ENCODE measurements at places on chromosomes 1 and 21.

- DNase-seq: no peak
These were observed 67.9 kb downstream of the CYYR1 start for GRCh38 chr21:26505211-26505610.

DNA sequence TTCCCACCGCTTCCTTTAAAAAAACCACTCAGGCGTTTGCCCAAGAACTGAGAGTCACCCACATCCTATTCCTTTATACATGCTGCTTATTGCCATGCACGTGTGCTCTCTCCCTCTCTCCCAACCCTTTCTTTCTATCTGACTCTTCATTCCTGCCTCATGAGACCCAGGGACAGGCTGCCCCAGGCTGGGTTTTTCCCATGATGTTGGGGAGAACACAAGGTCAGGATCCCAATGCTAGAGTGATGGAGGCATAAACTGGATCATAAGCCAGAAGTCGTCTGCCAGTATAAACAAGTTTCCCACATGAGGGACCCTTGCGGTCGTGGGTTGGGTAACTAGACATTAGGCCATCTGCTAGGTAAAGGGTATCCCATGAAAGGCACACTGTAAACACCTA is 64.9 kb downstream of the CD2 start:
- DNase-seq: peak; percentile 24

DNA sequence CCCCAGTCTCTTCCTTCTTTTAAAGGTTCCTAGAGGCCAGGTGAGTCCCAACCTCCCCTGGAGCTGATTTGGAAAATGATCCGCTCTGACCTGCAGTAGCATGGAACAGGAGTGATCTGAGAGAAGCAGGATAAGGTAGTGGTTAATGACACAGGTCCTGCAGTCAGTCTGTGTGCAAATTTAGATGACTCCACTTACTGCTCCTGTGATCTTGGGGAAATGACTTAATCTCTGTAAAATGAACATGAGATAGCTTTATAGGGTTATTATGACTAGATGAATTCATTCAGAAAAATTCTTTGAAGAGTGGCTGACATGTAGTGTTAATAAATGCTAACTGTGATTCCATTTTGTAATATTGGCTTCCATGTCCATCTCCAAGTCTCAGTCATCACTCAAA is 374.9 kb upstream of the CAMK1G start:
- DNase-seq: peak; percentile 48

DNA sequence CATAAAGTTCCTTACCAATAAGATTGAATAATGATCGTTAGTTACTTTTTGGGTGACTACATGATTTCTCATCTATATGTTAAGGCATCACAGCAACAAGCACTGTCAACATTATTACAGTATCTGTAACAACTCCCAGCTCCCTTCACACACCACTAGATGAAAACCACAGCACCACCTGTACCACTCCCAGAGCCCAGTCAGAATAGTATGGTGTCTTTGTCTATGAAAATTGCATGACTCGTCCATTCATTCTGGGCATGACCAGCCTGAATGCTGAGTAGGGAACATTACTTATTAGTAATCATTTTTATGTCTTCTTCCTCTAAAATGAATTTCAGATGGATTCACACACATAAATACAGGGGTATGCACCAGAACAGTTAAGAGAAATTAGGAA is 7.0 kb downstream of the OLFML2B start:
- peak; percentile 85 for DNase-seq

- no peak for DNase-seq
These were observed 24.6 kb downstream of the MAPKAPK2 start for GRCh38 chr1:206709322-206709721.

DNA sequence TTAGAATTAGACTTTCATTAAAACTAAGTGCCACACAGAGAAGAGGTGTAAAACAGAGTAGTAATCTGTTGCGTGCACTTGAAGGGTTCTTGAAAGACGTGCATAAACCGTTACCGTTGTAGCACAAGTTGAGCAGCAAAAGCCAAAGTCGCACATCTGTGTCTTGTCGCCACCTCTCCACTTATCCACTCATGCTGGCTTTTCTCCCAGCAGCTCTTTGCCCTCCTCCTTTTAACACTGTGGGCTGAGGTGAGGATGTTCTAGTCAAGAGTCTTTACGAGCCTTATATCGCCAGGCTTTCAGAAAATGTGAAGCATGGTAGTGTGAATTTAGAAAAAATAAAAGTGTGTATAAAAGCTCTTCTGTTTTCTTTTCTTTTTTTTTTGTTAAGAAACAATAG is 48.0 kb downstream of the NR5A2 start:
- DNase-seq: no peak

DNA sequence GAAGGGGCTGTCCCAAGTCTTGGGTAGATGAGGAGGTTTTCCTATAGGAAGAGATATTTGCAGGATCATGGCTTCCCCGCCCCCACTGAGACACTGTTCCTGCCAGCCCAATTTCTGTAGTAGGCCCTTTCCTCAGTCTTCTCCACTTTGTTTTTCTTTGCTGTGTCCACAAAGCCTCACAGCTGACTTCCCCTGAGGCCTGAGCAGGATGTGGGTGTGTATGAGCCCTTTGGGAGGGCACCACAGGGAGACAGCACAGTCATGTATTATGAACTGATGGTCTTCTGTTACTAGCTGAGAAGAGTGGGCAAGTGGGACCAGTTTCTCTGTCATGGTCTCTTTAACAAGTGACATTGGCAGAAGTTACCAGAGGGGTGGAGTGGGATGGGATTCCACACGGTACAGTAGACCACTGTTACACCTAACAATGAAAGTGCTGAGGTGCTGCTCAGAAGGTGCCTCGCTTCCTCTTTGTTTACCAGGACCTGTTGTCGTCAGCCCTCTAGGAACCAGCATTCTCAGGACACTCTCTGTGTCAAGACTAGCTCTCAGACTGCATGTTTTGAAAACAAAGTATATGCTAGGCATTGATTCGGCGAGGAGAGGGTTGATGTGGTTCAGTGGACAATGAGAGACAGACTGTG is 253.8 kb upstream of the HOOK1 start:
- DNase-seq: no peak

DNA sequence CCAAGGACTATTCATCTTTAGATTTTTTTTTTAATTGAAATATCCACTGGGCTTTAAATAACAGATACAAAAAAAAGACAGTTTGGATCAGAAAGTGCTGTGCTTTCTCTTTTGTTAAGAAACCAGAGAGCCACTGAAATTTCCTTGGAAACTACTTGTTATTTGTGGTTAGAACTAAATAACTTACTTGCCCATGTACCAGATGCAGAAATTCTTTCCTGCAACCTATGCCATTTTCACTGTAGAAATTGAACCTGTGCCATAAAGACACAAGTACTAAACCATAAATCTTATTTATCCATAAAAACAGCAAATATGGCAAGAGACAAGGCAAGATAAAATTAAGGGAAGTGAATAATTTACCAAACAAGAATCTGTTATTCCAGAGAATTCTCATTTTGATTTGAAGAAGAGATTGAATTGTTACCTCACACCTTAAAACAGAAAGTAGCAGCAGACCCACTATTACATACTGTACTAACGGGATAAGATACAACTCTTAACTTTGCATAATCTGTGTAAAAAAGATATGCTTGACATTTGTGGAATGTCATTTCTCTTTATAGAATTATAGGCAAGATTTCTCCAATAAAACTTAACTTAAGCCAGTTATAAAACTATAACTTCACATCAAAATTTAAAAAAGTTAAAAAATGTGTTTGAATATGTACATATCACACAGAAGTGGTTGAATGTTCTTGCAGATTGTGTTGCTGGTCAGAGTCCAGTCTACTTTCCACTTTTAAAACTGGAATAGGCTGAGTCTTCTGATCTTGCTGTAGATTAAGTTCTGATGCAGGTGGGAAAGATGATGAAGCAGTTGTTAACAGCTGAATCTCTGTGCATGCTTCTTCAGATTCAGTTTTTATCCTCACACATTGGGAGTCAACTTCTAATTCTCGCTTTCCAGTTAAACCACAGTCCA is 6.3 kb upstream of the PHTF1 start:
- DNase-seq: no peak
